Hematopoietic multipotent progenitor cell treated with erythropoietin and hydrocortisone succinate and interleukin-3 and kit ligand, for 8 days (in vitro differentiated cells): ENCODE measurements at places on chromosomes 3 and 15.

GRCh38 chr3:112017091-112017490, 17.4 kb upstream of the TMPRSS7 start:
- no peak for DNase-seq

- DNase-seq = no peak
Observed at GRCh38 chr3:129268396-129268795, 10.3 kb upstream of the HMCES start.

GRCh38 chr3:151813799-151814198, at the start of gene AADAC:
TSS of gene AADAC (plus strand) at chr3:151814116. CDS start at chr3:151814163, 47 bp downstream.
- no peak for DNase-seq

DNA sequence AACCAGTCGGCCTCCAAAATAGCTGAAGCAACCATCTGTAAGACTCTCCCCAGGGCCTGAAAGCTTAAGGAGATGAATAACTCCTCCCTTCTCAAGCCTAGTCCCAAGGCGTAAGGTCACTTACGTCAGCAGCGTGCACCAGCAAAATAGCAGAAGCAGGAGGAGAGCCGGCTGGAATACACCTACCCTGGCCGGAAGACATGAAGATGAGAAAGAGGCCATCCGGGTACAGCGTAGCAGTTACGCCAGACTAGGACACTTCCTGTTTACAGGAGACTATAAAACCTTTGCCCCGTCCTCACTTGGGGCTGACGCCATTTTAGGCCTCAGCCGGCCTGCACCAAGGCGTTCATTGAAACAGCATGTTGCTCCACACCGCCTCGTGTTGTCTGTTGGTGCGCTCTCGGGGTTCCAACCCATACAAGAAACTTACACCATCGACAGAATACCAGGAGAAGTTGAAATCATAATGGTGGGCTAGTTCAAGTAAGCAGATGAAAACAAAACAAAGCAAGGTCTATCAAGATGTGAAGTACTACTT, 2.5 kb downstream of the CFAP92 start:
- no peak for DNase-seq

GRCh38 chr3:13507247-13507569, 27.1 kb downstream of the HDAC11 start:
- DNase-seq = no peak

- DNase-seq = no peak
Observed at GRCh38 chr3:28672406-28672805, 323.8 kb upstream of the AZI2 start.
